NK-92 treated with Interleukin-12 subunit alpha and Interleukin-12 subunit beta, amount 100 ng/mL, for 24 hours (cell line): ENCODE measurements at places on chromosomes 11 and 22.
A peak's percentile ranks its signal among the peaks of the same experiment; 100 is the strongest.

DNA sequence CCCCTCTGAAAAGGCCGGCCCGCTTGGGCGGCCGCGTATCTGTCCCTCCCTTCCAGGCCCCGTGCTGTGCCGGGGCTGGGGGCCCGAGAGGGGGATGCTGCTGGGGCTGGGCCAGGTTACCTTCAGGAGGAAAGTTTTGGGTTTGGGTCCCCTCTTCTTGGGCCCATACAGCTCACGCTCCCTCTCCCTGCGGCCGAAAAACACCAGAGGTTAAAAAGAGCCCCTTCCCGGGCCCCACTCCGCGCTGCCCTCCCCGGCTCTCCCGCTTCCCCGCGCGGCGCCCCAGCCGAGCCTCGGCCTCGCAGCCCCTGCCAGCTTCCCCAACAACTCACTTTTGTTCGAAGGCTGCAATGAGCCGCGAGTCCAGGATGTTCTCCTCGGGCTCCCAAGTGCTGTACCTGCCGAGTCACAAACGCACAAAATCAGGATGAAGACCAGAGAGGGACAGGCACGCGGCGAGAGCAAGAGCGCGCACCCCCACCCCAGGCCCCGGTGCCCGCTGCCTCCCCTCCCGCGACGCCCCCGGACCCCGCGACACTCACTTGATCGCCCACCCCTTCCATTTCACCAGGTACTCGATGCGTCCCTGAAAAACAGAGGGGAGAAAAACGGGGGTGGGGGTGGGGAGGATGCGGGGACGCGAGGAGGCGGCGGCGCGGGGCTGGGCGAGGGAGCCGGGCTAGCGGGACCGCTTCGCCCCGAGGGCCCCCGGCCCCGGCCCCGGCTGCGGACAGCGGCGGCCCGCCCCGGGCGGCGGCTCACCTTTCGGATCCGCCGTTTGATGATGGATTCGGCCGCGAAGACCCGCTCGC lies 450 bp downstream of the CBX6 start:
- peak; percentile 27 for DNase-seq

- DNase-seq = no peak
Measured at GRCh38 chr11:62850911-62851806, 11.8 kb upstream of the WDR74 start.

- no peak for DNase-seq
Measured at GRCh38 chr11:597166-597725, 18.5 kb downstream of the IRF7 start.

GRCh38 chr11:57324154-57324885 lies 432 bp downstream of the TNKS1BP1 start:
- DNase-seq = no peak

- no peak for DNase-seq
Measured at GRCh38 chr11:131642756-131643531, 272.5 kb downstream of the NTM start.

DNA sequence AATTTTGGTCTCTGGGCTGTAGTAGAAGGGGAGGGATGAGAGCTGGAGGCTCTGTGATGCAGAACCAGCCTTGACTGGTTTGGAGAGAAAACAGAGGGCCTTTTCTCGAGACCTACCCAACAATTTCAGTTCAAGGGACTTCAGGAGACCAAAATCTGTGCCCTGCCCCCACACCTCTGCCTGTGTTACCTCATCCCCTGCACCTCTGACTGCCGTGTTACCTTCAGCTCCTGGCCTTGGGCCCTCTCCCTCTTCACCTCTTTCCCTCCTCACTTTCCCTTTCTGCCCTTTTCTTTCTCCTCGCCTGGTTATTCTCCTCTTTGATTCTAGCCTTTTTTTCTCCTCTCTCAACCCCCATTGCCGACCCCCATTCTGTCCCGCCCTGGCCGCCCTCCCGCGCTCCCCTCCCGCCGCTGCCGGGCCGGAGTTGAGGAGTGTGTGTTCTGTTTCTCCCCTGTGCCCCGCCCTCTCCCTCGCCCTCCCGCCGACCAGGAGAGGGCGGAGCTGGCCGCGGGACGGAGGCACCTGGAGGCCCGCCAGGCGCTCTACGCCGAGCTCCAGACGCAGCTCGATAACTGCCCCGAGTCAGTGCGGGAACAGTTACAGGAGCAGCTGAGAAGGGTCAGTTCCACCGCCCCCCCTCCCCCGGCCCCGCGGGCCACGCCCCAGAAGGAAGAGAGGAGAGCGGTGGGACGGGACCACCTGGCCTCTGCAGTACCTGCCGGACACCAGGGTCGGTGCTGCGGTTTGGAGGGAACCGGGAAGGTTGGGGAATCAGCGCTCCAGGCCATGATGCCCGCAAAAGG lies 27.2 kb downstream of the PHLDB1 start:
- no peak for DNase-seq

DNA sequence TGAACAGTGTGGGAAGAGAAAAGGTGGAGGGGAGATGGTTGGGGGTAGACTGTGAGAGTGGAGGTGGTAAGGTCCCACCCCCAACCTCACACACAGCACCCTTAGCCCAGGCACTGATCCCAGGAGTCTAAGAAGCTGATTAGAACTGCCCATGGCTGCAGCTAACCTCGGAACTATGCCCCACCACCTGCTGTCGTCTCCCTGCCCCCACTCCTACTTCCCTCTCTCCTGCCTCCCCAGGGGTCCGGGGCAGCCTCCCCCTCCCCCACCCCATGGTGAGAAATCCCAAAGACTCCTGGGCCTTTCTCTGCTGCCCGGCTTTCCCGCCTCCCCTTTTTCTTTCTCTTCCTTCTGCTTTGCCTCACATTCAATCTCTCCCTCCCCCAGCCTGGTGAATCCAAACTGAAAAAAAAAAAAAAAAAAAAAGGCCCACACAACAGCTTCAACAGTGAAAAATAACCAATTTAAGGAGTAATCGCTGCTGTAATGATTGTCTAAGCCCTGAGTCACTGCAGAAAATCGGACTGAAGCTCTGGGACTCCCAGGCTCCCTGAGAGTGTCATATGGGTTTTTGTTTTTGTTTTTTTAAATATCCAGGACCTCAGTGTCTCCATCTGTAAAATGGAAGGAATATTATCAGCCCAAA lies 9.6 kb upstream of the TP53I11 start:
- DNase-seq = no peak

DNA sequence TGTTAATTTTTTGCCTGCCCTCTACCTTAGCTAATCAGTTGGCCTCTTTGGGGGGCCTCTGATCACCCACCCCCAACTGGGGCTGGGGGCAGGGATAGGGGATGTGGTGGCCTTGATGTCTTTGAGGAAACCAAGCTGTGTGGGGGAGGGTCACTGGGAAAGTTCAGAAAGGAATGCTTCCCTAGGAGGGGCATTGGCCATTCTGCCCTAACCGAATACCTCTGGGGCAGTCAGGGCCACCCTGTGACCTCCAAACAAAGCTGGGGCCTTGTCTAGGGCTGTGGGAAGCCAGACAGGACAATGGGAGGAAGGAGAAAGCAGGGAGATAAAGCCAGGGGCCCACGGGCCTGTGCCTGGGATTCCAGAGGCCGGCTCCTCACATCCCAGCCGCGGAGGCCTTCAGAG lies 97.5 kb downstream of the TSPAN18 start:
- DNase-seq = no peak

DNA sequence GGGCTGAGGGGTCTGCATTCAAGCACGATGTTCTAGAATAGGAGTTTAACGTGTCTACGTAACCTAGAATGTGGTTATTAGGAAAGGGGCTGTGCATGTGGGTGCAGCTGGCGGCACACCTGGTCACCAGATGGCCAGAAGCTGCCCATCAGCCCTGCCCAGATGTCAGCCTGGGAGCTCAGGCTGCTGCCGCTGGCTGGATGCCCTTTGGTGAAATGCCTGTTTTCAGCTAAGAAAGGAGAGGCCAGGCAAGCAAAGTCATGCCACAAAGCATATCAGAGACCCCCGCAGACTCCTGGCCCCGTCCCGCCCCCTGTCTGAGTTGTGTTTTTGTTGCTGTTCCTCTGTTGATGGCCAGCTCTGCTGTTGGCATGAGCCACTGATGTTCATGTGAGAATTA lies 11.3 kb upstream of the ADORA2A start:
- no peak for DNase-seq

GRCh38 chr22:28798810-28799605 lies 1.4 kb downstream of the XBP1 start:
- no peak for DNase-seq

DNA sequence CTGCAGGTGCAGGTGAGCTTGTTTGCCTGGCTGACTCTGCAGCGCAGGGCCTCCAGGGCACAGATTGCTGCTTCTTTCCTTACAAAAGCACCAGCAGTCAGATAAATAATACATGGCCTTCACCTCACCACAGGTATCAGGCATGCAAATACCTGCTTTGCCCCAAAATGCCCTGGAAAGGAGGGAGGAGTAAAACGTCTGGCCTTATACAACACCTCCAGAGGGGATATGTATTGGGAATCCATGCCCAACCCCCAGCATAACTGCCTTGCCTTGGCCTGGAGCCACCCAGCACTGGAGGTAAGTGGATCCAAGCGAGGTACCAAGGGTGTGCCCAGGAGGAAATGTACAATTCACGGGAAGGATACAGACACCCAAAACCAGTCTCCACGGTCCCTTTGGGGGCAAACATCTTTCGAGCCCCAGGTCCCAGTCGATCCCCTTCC lies 860 bp downstream of the TMEM184B start:
- DNase-seq = no peak

GRCh38 chr11:1909524-1909923 lies 10.0 kb upstream of the TNNT3 start:
- DNase-seq = no peak

DNA sequence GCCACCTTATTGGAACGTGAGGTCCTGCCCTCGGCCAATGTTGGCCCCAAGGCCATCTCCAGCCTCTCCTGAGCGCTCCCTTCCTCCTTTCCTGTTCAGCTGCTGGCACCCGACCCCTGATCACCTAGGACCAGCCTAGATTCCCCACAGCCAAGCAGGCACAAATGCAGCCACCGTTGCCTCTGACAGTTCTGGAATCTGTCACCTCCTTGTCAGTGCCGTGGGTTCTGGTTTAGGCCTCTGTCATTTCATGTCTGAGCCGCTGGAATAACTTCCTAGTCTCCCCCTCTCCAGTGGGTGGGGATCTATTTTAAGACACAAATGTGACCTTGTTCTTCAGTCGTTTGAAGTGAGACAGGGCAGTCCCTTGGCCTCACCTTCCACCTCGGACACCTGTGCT lies 29.7 kb downstream of the FADS3 start:
- DNase-seq = no peak

- no peak for DNase-seq
Measured at GRCh38 chr11:16946477-16947282, 67.5 kb downstream of the PLEKHA7 start.

DNA sequence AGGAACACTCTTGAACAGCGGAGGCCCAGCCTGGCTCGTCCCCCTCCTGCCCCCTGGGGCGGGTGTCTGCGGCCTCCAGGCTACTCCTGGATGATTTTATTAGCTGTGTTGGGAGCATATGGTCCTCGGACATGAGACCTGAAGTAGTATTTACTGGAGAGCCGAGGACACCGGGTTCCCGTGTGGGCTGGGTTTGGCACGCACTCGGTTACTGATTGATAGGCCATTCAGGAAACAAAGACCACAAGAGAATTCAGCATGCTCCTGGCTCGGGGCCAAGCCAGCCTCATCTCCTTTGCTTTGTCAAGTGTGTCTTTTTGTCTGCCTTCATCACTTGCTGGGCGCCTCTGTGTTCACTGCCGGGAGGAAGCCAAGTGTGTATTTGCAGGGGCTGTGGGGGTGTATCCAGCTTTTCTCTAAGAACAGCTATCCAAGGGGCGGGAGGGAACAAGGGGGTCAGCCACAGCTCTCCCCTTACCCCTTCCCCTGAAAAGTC lies 9.7 kb downstream of the FXYD2 start:
- peak; percentile 30 for DNase-seq
